ENCODE measurements at places on chromosomes 4 and X. TPM values are rescaled to one million over a fixed set of nuclear protein-coding genes. Genes with fewer than 3 reads are reported as not detected.

GRCh38 chr4:8769645-8770517, 101.8 kb downstream of the HMX1 start:
- H3K27me3 ChIP-seq, result no peaks in the 10 kb centered on the region
- no peak for DNase-seq
- no peaks in the 10 kb centered on the region for H3K4me1 ChIP-seq
- H3K4me3 ChIP-seq, result no peak overlapping the region

- peaks cover 21% of the 10 kb centered on the region for H3K27me3 ChIP-seq
- no peak overlapping the region for H3K27ac ChIP-seq
- no peaks in the 10 kb centered on the region for H3K36me3 ChIP-seq
- no peaks in the 10 kb centered on the region for H3K4me1 ChIP-seq
These were observed 20.3 kb downstream of the RGN start for GRCh38 chrX:47098338-47099094.

DNA sequence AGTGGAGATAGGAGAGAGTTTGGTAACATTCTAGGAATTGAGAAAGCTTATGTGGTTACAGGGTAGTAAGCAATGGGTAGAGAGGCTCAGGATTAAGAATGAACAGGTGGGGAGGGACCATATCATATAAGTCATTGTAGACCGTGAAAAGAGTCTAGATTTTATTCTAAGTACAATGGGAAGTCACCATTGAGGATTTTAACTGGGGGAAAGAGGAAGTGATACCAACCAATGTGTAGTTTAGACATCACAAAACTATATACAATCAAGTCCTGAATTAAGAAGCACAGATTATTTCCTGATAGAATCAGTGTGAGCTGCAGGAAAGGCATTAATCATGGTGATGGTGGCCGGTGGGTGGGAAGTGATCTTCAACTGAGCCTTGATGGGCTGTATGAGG, 178.3 kb upstream of the ZIC3 start:
- no peaks in the 10 kb centered on the region for H3K36me3 ChIP-seq
- DNase-seq, result no peak
- no peak overlapping the region for H3K27ac ChIP-seq
- H3K4me1 ChIP-seq, result no peaks in the 10 kb centered on the region

- no peak overlapping the region for H3K4me3 ChIP-seq
- no peak for DNase-seq
- H3K36me3 ChIP-seq, result peaks cover 1% of the 10 kb centered on the region
- peaks cover 22% of the 10 kb centered on the region for H3K4me1 ChIP-seq
- no peak overlapping the region for H3K27ac ChIP-seq
These were observed 2.9 kb upstream of the ZMYM3 start for GRCh38 chrX:71256856-71257255.

CSN1S1 gene
- total RNA-seq, result not detected

- H3K4me3 ChIP-seq, result no peak overlapping the region
- H3K27me3 ChIP-seq, result peaks cover 14% of the 10 kb centered on the region
- H3K27ac ChIP-seq, result no peak overlapping the region
- no peaks in the 10 kb centered on the region for H3K4me1 ChIP-seq
- H3K36me3 ChIP-seq, result no peaks in the 10 kb centered on the region
These were observed 36.2 kb upstream of the DHRSX start for GRCh38 chrX:2536974-2537373.
